ENCODE measurements at places on chromosomes 1 and 21.
A peak's percentile ranks its signal among the peaks of the same experiment; 100 is the strongest.

DNA sequence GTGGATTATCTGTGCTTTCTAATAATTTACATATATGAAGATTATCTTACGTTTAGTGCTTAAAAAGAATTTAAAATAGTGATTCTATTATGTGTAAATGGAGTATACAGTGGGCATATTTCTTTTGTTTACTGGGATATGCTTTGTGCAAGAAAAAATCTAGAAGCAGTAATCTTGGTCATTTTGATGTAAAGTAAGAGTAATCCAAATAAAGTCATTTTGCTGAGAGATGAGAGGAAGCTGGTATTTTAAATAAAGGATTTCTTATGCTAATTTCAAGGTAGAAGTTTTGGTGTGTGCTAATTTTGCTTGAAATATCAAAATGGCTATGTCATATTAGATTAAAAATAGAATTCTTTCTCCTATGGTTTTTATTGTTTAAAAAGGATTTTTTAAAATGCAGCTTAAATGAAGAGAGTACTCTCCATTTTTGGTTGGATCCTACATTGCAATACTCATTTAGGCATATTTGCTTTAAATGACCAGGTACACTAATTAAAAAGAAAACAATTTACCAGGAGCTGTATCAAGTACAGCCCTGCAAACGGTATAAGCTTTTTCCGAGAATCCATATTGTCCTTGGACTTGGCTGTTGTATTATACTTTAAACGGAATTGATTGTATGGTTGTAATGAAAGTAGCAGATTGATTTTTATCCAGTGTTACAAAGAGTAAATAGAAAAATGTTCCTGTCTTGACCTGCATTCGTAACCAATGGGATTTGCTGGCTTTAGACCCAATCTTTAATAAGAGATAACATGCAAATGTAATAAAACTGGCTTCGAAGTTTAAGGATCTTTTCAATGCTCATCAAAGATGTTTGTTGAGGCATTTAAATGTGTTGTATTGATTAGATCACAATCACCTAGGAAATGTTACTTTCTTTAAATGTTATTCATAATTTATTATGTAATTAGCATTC is 574.7 kb downstream of the USP25 start:
- no peak for DNase-seq

- DNase-seq, result no peak
Measured at GRCh38 chr21:44614961-44615391, 3.1 kb downstream of the KRTAP10-8 start.

GRCh38 chr1:156504438-156504813 is 3.9 kb upstream of the MEF2D start:
- no peak for DNase-seq

GRCh38 chr1:25932321-25932720 is 26.1 kb upstream of the STMN1 start:
- DNase-seq, result no peak

DNA sequence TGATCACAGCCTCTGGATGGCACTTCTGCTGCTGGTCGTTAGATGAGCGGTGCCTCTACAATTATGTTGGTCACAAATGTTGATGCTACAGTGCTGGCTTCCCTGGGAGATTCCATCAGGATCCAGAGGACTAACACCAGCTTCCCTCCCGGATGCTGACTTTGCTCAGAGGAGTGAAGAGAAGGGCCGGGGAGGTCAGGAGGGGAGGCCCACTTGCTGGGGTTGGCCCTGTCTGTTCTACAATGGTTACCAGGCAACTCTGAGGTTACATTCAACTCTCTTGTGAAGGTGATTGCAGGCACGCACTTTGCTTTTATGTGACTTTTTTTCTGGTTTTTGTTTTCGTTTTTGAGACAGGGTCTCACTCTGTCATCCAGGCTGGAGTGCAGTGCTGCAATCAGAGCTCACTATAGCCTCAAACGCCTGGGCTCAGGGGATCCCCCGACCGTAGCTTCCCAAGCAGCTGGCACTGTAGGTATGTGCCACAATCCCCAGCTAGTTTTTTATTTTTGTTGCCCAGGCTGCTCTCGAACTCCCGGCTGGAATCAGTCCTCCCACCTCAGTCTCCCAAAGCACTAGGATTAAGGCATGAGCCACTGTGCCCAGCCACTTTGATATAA is 112.5 kb downstream of the ADSS2 start:
- no peak for DNase-seq

- no peak for DNase-seq
Measured at GRCh38 chr1:163162381-163162914, 40.3 kb downstream of the RGS5 start.

- DNase-seq, result no peak
Measured at GRCh38 chr1:177480741-177481305, 310.1 kb downstream of the BRINP2 start.

GRCh38 chr1:36781098-36781497 is 253.2 kb downstream of the GRIK3 start:
- DNase-seq, result no peak

- no peak for DNase-seq
Measured at GRCh38 chr1:238152119-238152518, 261.4 kb upstream of the ZP4 start.

GRCh38 chr21:29064850-29065481 is 8.5 kb downstream of the CCT8 start:
- DNase-seq, result no peak

DNA sequence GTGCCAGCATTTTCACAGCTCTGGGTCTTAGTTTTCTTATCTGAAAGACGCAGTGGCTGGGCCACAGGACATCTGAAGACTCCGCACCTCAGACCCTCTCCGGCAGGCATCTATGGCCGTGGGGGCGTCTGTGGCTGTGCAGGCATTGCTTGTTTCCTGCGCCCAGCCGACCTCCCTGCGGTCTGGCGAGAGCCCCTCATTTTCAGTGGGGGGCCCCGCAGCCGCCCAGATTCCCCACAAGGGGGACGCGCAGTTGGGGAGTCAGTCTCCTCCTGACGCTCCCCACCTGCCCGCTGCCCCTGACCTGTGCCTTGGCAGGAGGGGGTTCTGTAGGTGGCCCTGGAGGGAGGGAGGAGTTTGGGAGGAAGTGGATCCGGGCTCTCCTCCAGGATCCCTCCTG is 3.5 kb upstream of the TFF1 start:
- DNase-seq, result no peak

DNA sequence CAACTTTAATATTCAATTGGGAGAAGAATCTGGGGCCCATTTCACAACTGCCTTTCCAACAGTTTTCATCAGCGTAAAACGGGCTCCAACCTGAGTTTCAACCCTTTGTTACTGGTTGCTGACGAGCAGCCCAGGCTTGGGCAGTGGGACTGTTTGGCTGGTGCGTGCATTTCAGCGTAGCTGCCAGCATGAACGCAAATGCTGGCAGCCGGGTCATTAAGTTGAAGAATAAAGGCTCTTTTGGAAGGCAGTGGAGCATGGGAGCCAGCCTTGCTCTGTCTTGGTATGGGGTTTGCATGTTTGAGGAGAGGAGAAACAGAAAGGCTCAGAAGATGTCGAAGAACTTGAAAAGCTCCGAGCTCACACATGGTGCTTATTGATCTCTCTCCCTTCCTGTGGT is 40.7 kb downstream of the WDR3 start:
- no peak for DNase-seq

- DNase-seq, result no peak
Measured at GRCh38 chr21:25952306-25952705, 217.5 kb downstream of the GABPA start.

DNA sequence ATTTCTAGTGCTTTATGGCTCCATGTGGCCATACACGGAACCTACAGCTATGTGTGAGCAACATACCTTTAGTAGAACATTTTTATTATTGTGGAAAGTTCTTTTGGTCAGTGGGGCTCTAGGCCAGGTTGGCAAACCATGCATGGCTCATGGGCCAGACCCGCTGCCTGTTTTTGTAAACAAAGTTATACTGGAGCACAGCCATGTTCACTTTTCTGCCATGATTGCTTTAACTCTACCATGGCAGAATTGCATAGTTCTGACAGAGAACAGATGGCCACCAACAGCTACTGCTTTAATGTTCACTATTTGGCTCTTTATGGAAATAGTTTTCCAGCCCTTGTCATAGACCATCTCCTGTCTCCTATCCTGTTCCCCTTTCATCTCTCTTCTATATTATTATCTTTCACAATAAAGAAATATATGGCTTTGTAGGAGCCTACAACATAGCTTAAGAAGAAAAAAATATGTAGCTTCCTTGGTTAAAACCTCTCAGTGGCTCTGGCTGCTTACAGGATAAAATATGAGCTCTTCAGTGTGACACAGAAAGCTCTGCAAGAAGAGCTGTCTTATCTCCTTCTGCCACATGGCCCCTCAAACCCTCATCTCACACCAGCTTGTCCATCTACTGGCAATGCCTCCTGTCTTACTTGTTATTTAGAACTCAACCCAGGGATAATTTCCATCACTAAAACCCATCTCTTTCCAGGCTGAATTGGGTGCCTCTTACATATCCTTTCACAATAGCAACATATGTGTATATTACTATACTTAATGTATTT is 54.6 kb upstream of the RWDD3 start:
- no peak for DNase-seq

- DNase-seq, result no peak
Measured at GRCh38 chr1:119225265-119225664, 84.8 kb upstream of the WARS2 start.

DNA sequence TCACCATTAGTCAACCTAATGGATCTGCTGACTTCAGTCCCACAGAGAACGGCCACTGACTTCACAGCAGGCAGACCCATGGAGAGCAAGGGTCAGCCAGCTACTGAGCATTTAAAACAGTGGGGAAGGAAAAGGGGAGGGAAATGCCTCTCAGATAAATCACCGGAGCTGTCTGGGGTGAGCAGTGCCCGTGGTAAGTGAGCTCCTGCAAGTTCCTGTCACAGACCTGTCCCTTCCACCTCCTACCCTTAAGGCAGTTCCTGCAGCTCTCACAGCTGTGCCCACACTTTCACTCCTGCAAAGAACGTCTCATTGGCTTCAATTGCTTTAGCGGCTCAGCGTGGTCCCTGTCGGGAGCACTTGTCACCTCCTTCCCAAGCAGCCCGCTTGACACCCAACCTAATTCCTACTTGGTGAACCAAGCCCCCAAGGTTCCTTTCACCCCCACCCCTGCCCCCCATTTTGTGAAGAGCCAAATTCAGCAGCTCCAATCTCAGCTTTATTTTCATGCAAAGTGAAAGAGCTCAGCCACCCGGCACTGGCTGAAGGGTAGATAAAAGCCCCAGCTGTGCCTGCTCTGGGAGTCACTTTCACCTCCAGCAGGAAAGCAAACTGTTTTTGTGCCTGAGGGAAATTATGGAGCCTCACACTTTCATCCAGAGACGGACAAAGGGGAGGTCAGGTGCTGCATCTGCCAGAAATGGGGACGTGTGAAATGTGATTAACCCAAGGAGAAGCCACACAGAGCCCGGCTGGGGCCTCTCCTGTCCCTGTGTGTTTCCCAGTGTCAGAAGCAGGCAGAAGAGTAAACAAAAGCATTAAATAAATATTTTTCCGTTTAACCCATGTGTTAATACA is 306.2 kb downstream of the TTLL7 start:
- DNase-seq, result peak; percentile 2

DNA sequence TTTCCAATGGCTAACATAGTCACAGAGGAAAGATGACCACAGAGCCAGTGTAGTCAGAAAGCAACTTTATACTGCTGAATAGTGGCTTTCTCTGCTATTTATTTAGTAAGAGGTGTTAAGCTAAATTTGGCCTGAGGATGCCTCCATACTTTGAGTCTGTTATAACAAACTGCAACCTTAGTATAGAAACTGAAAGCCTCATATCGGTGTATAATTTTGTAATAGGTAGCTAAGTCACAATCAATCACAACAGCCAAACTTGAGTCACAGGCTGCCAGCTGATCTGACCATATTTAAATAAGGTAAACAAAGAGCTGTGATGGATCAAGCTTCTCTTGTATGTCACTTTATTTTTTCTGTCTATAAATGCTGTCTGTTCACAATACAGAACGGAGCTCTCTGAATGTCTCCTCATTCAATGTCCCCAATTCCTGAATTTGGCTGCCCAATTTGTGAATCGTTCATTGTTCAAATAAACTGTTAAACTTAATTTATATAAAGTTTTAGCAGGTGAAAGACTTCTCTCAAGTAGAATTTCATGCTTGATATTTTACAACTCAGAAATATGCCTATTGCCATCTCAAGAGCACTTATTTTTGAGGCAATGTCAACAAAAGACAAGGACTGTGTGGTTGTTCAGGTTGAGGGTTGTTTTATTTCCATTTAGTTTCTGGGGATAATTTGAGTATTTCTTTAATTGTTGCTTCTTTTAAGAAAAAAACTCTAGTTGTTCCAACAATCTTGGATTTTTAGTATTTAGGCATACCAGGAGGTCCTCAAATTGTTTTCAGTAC is 339.7 kb upstream of the B3GALT2 start:
- no peak for DNase-seq

- no peak for DNase-seq
Measured at GRCh38 chr1:156451505-156452160, 48.9 kb downstream of the MEF2D start.

GRCh38 chr1:199545780-199546179 is 481.7 kb upstream of the NR5A2 start:
- no peak for DNase-seq

DNA sequence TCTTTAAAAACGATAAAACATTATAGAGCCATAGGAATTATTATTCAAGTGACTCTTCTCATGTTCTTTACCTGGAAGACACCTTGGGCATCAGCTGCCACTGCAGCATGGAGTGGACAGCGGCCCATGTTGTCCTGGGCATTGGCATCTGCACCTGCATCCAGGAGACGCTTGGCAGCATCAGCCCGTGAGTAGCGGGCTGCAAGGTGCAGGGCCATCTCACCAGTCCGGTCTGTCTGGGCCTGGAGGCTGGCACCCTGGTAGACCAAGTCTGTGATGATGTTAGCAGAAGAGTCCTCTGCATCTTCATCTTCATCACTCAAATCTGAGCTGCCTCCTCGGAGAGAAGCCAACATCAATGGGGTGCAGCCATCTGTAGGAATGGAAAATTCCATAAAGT is 22.9 kb upstream of the ADAM30 start:
- DNase-seq, result no peak

GRCh38 chr1:206557636-206558473 is 50.5 kb downstream of the RASSF5 start:
- no peak for DNase-seq

DNA sequence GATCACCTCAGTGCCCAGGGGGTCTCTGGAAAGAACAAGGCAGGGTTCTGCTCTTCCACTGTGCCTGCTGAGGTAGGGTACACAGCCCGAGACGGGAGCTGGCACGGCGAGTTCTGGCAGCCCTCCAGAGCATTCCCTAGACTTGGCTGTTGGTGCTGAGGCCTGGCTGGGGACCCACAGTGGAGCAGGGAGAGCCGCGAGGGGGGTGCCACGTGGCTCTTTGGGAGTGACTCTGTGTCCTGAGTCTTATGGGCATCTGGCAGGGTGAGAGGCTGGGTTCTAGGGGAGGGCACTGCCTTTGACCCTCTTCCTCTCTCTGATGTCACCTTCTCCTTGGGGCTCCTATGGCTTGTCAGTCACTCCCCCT is 336.4 kb downstream of the CAMTA1 start:
- DNase-seq, result no peak

DNA sequence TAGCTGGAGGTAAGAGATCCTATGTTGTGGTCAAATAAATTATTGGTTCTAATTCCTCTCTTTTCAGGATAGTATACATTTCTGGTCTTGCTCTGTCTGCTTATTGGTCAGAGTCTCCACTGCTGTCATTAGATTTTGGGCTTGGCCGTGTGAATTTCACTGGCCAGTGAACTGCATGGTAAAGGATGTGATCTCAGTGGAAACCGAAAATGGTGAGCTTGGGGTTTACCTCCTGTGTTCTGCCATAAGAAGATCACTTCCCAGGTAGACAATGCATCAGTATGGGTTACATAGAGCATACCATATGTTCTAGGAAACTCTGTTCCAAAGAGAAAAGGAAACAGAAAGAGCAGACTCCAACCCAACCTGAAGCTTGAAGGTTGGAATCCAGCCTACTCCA is 1123.3 kb upstream of the B3GALT2 start:
- DNase-seq, result no peak

Measured in stimulated activated CD4-positive, alpha-beta T cell treated with anti-CD3 and anti-CD28 coated beads, Interleukin-4, amount 100 ng/mL, for 1 hour (primary cell).